ENCODE measurements at places on chromosomes 2 and 18.
A peak's percentile ranks its signal among the peaks of the same experiment; 100 is the strongest.

GRCh38 chr2:175792881-175793280, 209.2 kb downstream of the LNPK start:
- DNase-seq, result no peak

- no peak for DNase-seq
These were observed 126.0 kb downstream of the MBP start for GRCh38 chr18:77006305-77007175.

DNA sequence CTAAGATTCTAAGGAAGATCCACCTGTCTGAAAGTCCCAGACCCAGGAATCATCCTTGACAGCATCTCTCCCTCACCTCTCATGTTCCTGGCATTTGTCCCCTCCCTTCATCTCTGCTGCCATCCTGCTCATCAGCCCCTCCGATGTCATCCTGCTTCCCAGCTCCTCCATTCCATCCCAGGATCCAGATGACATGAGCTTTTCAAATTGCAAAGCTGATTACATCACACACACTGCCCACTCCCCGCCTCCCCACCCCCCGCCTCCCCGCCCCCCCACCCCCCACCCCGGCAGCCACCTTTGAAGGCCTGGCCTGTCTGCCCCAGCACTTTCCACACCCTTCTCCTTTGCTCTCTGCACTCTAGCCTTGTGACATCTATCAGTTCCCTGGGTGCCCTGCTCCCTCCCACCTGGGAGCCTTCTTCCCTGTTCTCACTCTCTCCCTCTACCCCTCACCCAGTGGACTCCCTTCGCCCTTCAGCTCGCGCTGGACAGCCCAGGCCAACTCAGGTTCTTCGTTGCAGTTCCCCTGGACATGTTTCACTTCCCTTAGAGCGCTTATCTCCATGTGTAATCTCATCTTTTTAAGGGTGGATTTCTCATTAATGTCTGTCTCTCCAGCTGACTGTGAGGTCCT, 61.6 kb downstream of the DNMT3A start:
- DNase-seq, result no peak

DNA sequence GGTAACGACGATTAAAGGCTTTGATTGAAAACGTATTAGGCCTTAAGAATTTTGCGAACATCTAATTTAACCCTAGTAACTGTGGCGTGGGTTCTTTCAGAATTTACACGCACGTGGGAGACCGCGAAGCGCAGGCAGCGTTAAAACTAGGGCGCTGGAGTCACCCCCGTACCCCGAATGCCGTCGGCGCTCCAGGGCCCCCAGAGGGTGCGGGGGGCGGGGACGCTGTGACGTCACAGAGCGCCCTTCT, 673 bp upstream of the SMCHD1 start:
- no peak for DNase-seq

DNA sequence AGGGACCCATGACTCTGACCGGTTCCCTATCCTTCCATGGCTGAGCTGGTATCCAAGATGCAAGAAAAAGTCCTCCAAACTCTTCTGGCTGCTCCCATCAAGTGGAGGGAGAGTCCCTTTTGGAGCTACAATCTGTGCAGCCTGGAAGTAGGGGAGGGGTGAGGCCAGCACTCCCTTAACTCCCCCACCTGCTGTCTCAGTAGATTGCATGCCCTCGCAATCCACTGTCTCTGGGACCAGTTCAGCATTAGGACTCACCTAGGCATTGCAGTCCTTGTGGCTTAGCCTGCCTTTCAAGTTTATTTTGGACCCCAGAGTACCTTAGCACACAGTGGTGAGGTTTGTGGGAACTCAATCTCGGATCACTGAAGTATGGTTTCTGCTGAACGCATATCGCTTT, 14.2 kb upstream of the FMNL2 start:
- no peak for DNase-seq

- no peak for DNase-seq
These were observed 210.5 kb upstream of the HDAC4 start for GRCh38 chr2:239611222-239611795.

- no peak for DNase-seq
These were observed 73.3 kb downstream of the TFCP2L1 start for GRCh38 chr2:121211689-121212151.

- DNase-seq, result peak; percentile 62
These were observed 517.0 kb downstream of the PTPRM start for GRCh38 chr18:8084160-8084559.

DNA sequence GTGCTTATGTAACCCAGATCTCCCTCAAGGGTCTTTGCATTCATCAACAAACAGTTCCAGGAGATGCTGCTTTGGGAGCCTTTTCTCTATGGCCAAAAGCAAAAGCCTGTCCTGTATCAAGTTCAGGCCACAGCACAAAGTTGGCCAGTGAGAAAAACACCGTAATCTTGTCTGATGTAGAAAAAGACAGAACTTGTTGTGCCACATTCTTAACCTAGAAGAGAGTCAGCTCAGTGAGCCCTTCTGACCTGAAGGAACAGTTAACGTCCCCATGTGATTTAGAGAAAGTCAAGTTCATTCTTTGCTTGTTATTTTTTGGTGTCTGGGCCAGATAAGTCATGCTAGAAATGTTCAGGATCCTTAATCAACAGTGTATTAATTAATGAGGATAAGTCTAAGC, 7.8 kb upstream of the CNDP1 start:
- no peak for DNase-seq

DNA sequence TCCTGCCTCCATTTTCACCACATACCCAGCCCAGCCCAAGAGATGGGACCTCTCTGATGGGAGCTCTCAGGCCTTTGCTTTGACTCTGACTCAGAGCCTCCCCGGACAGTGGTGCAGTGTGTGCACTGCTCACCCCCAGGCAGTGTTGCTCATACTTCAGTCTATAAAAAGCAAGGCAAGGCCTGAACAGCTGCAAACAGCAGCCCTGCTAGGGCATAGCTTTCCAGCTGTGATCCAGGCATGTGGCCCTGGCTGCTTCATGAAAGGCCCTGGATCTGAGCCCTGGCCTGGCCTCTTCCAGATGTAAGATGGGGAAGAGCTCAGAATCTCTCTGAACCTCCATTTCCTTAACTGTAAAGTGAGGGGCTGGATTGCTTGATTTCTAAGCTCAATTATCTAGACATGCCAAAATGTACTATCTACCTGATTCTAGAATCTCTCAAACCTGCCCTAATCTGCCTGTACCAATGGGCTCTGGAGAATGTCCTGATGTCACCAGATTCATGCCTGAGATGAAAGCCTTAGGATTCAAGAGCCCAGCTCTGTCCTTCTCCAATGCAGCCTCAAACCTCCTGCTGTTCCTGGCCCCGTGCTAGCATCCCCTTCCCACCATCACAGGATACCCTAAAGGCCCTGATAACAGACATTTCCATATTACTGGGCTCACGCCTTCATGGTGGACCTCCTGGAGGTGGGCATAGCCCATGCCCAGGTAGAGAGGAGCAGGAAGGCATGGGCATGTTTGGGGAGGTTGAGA, 206.9 kb downstream of the ARL4C start:
- peak; percentile 82 for DNase-seq

DNA sequence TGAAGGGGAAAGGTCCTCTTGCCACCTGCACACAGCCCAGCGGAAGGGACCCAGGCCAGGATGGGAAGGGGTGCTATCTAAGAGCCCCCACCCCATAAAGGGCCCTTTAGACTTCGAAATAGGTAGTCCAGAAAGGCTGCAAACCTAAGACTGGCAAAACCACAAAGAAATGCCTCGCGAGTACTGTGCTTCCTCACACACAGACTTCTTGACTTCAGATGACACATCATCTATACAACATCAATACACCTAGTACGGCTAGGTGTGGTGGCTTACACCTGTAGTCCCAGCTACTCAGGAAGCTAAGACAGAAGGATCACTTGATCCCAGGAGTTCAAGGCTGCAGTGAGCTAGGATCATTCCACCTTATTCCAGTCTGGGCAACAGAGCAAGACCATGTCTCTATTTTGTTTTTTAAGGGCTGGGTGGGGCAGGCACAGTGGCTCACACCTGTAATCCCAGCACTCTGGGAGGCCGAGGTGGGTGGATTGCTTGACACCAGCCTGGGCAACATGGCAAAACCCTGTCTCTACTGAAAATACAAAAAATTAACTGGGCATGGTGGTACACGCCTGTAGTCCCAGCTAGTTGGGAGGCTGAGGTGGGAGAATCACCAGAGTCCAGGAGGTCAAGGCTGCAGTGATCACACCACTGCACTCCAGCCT, 125.8 kb downstream of the CABLES1 start:
- no peak for DNase-seq

DNA sequence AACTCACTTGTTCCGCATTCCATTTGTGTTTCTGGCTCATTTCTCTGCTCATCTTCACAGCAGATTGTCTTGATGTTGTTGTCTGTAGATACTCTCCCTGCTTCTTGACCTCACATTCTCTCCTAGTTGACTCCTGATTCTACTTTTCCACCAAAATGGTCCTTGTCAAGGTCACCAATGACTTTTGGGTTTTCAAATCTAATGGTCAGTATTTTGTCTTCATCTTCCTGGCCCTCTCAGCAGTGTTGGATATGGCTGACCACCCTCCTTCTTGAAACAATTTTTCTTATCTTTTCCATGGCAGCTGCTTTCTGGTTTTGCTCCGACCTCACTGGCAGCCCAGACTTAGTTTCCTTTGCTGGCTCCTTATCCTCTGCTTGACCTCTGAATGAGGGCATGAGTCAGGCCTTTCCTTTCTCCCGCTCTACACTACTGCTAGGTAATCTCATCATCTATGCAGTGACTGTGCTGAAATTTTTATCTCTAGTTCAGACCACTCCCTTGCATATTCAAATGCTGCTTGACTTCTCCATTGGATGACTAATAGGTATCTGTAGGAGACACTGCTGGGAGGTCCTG, 386.6 kb upstream of the SPRED2 start:
- no peak for DNase-seq

DNA sequence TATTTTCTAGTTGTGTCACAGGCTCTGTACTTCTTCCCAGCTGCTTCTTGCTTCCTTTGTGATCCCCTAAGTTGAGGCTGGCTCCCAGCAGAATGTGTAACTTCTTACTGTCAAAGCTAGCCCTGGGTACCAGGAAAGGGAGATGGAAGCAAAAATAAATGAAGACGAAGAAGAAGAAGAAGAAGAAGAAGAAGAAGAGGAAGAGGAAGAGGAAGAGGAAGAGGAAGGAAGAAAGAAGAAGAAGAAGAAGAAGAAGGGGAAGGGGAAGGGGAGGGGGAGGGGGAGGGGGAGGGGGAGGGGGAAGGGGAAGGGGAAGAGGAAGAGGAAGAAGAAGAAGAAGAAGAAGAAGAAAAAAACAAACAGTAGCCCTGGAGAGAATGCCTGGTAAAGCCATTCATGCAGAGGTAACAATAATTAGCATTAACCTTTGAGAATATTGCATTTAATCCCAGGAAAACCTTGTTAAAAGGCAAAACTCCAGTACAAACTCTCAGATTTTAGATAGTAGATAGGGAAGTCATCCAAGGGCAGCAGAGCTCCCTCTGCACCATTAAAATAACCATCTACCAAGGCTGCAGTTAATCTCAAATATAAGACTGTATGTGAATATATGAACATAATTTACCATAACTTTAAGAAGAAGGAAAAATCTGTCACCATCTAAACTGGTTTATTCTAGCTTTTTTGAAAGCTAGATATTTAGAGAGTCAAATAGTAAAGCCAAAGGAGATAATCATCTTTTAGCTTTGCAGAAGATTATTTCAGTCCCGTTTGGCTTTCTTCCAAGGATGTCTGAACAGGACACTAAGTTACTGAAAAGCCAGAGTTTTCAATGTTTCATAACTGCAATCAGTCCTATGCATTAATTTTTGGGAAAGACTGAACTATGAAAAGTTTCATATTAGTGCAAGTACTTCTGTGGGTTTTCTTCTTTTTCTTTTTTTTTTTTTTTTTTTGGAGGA, 44.3 kb upstream of the FBXO11 start:
- DNase-seq, result no peak

DNA sequence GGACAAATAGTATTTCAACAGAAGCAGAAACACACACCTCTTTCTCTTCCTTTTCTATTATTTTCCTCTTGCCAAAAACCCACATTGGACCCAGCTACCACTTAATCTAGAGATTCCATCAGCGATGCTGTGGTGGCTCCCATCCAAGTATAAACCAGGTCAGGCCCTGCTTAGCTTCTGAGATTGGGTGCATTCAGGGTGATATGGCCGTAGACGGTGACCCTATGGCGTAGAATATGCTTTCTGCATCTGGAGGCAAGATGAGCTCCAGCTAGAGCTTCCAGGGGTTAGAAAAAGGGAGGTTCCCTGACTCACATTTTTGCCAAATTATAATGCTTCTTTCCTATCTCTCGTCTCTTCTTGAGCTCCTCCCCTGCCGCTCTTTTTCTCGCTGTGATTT, 66.5 kb downstream of the TNP1 start:
- no peak for DNase-seq

- no peak for DNase-seq
These were observed 157.5 kb upstream of the TACR1 start for GRCh38 chr2:75356865-75357264.

DNA sequence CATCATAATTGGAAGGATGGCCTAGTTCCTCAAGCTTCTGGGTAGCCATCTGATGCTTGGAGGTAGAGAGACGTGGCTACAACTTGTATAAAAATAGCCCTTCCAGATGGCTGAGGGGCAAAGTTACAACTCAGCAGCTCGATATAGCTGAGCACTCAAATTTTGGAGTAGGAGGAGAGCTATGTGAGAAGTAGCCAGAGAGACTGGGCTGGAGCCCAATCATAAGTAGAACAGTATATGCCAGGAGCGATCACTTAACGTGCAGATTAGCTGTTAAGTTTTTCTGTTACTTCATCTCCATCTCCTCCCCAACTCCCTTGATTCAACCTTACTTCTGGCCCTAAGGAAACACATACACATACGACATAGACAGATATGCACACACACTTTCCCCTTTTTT, 28.8 kb downstream of the CNRIP1 start:
- no peak for DNase-seq

DNA sequence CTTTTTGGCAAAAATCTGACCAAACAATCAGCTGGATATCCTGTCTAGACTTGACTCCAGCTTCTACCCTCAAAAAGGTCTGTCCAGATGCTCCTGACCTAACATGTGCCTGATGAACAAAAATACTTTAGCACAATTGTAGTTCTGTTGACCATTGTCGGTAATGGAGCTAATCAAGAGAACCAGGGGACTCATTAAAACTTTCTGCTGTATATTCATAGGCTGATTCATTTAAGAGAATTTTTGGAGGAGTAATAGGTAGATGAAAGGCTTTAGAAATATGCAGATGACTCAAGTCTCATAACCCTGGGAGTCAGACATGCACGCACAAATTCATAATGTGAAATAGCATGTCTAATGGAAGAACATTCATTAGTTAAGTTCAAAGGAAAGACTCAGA, 514.2 kb downstream of the TXNL1 start:
- peak; percentile 94 for DNase-seq

Measured in fibroblast of skin of right biceps (primary cell).